ENCODE measurements at places on chromosomes 6 and 20. TPM values are rescaled to one million over a fixed set of nuclear protein-coding genes. Genes with fewer than 3 reads are reported as not detected.

DNA sequence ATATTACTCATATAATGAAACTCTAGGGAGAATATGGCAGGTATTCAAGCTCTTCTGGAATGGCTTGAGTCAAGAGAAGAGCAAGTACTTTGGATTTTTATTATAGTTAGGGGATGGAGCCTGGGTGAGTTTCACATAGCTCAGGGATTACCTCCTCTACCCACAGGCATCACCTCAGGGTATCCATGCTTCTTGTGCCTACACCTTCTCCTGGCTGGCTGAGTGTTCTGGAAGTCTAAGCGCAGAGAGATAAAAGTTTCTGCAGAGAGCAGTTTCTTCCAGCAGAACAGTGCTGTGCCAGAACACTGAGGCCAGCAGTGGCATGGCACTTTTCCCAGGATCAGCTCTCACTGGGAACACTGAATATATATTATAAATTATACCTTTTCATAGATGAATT, 199.7 kb upstream of the KCNQ5 start:
- DNase-seq: no peak

- no peak for DNase-seq
Measured at GRCh38 chr6:2230659-2231277, 14.6 kb downstream of the GMDS start.

DNA sequence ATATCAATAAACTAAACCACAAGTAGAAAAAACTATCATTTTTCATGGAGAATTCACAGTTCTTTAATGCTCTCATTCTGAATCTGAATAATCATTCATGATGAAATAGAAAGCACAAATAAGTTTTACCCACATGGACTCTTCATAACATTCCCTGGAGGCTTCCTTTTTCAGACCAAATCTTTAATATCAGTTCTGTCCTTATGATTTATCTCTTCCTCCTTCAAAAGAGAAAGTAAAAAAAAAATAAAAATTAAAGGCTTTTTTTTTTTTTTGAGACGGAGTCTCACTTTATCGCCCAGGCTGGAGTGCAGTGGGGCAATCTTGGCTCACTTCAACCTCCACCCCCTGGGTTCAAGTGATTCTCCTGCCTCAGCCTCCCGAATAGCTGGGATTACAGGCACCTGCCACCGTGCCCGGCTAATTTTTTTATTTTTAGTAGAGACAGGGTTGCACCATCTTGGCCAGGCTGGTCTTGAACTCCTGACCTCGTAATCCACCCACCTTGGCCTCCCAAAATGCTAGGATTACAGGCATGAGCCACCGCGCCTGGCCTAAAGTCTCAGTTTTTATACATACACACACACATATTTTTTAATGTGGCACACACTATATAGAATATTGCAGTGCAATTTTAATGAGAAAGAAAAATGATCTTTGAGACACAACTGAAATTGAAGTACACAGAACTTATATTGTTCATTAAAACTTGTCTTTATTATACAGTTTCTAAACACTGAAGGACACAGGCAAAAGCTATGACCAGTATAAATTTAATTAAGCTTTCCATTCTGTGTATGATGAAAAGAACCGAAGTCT, 31.9 kb upstream of the ZNF217 start:
- DNase-seq: no peak

DNA sequence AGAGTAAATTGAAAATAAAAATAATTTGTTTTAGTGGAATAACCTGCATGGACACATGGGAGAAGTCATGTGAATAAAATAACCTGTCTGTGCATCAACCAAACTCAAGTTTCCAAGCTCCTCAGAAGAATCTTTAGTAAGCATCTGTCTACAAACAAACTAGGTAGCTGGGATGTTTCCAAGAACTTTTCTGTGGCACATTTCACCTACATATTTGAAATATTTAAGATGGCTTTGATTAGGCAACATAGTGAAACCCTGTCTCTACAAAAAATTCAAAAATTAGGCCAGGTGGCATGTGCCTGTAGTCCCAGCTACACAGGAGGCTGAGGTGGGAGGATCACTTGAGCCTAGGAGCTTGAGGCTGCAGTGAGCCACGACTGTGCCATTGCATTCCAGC, 168.2 kb downstream of the DST start:
- DNase-seq: no peak

GRCh38 chr6:45003387-45003786, 324.7 kb upstream of the RUNX2 start:
- no peak for DNase-seq

DNA sequence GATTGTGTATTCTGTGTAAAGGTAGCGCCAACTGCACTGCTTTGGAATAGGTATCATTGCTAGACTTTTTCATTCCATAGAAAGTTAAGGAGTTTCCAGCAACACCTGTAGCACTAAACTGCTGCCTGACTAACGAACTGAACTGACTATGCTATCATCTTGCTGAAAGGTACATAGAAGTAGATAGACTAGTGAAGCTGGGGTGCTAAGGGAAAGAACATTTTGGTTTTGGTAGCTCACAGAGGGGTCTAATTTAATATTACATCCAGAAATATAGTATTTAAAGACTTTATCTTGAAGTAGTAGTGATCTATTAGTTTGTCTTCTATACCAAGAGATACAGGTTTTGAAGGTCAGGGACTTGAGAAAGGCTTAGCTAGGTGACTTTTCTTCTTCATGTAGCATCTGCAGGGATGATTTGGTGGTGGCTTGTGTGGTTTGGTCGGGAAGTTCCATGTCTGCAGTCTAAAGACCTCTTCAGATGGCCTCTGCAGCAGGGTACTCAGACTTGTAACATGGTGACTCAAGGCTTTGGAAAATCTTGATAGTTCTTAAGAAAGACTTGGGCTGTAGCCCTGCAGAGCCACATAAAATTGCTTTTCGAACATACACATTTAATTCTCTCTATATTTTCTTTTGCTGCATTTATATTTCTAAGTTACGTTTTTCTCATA, 10.2 kb downstream of the SENP6 start:
- no peak for DNase-seq

- DNase-seq: no peak
Measured at GRCh38 chr6:337805-338368, 45.6 kb downstream of the DUSP22 start.

DNA sequence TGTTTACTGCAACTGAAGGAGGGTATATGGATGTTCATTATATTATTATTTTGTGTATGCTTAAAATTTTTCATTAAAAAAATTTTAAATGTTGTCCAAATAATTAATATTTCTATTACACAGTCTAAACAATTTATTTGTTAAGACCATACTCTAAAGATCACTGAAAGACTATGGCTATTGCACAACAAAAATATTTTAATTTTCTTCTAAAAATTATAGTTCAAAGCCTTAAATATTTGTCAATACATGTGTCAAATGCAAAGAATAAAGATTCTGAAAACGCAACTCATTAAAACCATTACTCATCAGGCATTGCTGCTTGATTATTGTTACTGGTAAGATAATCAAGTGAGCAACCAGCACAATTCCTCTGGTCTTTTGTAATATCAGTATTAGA, 2.2 kb downstream of the MMS22L start:
- no peak for DNase-seq

DNA sequence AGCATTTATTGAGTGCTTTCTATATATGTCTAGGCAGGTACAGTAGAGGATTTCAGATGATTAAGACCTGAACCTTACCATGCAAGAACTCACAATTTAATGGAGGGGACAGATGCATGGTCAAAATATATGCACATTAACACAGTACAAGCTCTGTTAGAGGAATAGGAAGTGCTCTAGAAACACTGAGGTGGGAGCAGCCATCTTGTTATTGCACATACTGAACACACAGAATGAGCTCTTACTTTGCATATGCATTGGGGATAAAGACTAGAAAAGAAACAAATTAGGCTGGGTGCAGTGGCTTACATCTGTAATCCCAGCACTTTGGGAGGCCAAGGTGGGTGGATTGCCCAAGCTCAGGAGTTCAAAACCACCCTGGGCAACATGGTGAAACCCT, 438.3 kb downstream of the UTRN start:
- no peak for DNase-seq

GRCh38 chr20:35187584-35188190, 15.8 kb downstream of the PROCR start:
- no peak for DNase-seq

GRCh38 chr20:63394069-63394919, 33.1 kb upstream of the CHRNA4 start:
- peak; percentile 5 for DNase-seq

DNA sequence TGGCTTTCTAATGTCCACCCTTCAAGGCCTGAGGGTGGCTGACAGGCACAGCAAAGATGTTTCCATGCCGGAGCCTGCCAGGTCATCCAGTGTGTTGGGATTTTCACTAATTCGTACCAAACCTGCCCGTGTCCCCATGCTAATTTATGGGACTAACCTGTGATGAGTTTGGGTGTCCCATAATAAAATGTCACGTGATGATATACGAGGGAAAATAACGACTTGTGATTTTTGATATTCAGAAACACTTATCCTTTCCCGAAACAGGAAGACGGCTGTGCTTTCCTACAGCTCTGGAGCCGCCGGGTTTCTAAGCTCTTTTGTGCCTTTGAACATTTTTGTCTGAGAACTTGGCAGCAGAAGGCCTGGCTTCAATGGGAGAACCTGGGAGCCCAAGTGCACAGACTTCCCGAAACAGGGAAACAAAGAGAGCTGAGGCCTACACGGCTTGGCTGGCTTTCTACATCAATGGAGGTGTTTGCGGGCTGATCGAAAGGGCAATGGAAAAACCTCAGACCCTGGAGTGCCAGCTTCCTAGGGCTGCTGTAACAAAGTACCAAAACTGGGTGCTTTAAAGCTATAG, 171.9 kb upstream of the JARID2 start:
- no peak for DNase-seq

The TENT5A gene
- polyA plus RNA-seq: 10.3 TPM

The ARMC2 gene
- polyA plus RNA-seq: 7.8 TPM

The PBOV1 gene
- polyA plus RNA-seq: not detected

The DUSP15 gene
- polyA plus RNA-seq: 1.7 TPM

The FOXS1 gene
- polyA plus RNA-seq: 5.9 TPM

The PNPLA1 gene
- 0.06 TPM for polyA plus RNA-seq

The HLA-DPA1 gene
- polyA plus RNA-seq: 15.1 TPM

The FRK gene
- 0.30 TPM for polyA plus RNA-seq

The SENP6 gene
- polyA plus RNA-seq: 70.0 TPM

Data from forelimb muscle (tissue), 1 donor.